ENCODE measurements at places on chromosomes 11 and 22.

GRCh38 chr11:72353861-72354260 is 80.5 kb downstream of the CLPB start:
- no peak for DNase-seq

DNA sequence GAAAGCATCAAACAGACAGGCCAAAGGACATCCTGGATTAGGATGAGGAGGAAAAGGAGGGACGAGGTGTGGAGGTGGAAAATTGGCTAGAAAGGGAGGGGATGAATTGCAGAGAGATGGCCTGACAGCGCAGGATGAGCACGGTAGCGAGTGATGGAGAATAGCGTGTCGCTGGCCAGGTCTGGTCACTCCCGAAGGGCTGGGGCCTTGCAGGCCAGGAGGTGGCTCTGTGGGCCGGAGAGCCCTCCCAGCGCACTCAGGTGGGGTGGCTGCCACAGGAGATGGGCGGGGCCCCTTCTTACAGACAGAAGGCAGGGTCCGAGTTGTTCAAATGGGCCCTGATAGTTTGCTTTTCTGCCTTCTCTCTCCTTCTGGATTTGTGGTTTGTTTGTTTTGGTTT is 37.1 kb upstream of the THY1 start:
- no peak for DNase-seq

- no peak for DNase-seq
Measured at GRCh38 chr22:28874811-28875320, 8.5 kb upstream of the ZNRF3 start.

DNA sequence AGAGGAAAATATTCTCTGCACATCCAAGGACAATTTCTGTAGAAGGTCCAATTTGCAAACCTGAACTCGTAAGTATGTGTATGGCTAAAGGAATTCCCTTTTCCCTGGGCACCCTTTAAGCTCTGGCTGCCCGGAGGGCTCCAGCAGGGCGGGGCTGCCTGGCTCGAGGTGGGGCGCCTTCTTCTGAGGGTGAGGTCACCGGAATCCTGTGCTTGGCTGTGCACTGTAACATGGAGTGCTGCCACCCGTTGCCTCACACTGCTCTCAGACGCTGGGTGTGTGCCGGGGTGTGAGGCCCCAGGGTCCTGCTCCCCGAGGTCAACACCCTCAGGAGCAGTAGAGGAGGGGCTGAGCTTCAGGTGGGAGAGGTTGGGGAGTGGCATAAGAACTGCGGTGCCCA is 61.5 kb downstream of the SYN3 start:
- no peak for DNase-seq

DNA sequence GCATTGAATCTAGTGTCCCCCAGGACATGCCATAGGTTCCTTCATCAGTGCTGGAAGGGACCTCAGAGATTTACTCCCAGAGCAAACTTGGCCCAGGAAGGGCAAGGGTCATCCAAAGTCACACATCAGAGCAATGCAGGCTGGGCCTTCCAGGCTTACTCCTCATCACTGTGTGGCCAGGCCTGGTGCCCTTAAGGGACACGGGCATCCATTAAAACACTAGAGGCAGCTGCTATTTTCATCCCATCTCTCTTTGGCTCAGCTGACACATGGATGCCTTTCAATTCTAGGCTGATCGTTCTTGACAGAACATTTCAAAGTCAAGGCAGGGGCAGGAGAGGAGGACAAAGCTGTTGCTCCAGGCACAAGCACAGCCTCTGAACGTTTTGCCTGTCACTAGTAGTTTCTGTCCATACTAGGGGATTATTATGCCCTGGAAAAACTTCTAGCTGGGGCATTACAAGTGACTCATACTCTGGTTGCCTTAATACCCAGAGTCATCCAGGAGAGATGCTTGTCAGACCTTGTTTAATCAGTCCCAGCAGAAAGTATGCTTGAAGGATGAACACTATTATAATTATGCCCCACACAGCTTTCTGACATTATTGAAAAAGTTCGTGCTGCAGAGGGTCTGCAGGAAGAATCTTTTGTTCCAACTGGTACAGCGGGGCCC is 240.3 kb downstream of the TENM4 start:
- DNase-seq: no peak

- DNase-seq: peak; percentile 75
Measured at GRCh38 chr11:69044111-69045013, 4.4 kb upstream of the TPCN2 start.

DNA sequence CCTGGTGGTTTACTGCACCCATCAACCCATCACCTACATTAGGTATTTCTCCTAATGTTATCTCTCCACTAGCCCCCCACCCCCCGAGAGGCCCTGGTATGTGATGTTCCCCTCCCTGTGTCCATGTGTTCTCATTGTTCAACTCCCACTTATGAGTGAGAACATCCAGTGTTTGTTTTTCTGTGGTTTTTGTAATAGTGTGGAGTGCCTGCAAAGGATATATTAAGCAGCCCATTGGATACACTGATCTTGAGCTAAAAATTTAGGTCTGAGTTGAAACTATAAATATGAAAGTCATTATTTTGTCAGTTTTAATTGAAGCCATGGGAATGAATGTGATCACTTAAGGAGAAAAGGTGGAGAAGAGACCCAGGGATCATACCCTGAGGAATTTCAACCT is 23.0 kb downstream of the MRPL48 start:
- no peak for DNase-seq

GRCh38 chr11:63405114-63405513 is 35.5 kb downstream of the SLC22A9 start:
- DNase-seq: no peak

- no peak for DNase-seq
Measured at GRCh38 chr22:31846161-31847115, 92.6 kb downstream of the DEPDC5 start.

DNA sequence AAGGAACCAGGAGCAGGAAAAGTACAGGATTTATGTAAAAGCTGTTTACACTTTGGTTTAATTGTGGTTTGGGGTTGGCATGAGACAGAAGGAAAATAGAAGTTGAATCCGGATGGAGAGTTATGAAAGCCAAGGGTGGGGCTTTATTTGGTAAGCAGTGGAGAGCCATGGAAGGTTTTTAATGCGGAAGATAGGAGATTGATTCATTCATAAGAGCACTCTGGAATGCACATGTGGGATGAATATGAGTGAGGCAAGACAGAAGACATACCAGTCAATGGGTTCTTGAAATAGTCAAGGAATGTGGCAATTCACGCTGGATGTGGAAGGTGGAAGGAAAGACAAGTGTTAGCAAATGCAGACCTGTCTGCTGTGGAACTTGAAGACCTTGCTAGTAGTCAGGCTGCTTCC is 9.3 kb upstream of the GLB1L3 start:
- no peak for DNase-seq

GRCh38 chr22:38802671-38803121 is 8.8 kb upstream of the DNAL4 start:
- DNase-seq: peak; percentile 78

DNA sequence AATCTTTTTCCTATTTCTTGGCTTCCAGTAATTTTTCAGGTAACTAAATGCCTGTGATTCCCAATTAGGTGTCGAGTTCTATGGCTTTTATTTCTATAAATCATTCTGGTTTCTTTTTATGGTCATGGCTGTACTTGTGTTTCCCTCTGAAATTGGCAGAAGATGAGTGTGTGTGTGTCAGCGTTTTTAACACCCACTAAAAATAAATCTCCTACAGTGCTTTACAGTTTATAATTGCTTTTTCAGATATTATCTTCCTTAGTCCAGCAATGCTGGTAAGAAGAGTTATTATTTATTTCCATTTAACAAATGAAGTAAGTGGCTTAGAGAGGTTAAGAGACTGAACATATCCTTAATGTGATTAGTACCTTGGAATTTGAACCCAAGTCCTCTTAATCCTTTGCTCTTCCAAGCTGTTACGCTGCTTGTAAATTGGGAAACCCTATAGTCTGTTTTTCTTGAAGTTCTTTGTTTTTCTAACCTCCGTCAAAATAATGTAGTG is 125.2 kb downstream of the TEAD1 start:
- no peak for DNase-seq

DNA sequence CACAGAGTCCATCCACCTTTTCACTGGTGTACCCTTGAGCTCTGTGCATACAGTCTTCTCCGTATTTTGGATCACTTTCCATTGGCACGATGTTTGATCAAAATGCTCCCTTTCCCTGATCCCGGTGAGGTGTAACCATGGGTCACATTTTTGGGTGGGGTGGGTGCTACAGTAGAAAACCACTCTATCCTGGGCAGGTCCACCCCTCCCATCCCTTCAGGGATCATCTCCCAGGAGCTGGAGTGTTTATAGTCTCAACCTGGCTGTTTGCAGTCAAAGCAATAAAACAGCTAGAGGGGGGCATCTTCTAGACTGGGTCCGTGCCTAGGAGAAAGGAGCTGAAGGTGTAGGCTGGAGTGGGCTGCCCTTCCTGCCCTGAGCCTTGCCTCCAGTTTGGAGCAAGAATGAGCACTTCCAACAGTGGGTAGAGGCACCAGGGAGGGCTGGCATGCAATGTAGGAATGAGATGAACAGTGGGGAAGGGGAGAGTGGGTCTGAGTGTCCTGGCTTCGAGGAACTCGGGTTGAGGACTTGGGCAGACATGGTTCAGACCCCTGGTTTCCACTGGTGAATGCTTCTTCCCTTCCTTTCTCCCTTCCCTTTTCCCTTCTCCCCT is 38.8 kb downstream of the RNF141 start:
- no peak for DNase-seq

DNA sequence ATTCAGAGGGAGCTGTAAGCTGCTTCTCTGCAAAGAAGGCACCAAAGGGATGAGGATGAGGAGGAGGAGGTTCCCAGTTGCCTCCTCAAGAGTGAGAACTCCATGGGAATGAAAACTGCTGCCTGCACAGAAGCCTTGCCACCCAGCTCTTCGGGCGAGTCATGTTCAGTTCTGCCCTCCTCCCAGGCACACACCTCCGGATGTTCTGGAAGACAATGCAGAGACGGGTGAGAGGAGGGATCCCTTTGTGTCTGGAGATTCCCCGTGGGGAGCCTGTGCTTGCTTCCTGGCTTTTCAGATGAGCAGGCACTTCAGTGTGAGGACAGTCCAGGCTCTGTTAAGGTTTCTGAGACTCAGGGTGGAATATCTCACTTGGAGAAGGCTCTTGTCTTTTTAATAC is 295.6 kb downstream of the DDX10 start:
- DNase-seq: no peak

GRCh38 chr22:39906207-39906606 is 5.3 kb downstream of the GRAP2 start:
- DNase-seq: no peak

DNA sequence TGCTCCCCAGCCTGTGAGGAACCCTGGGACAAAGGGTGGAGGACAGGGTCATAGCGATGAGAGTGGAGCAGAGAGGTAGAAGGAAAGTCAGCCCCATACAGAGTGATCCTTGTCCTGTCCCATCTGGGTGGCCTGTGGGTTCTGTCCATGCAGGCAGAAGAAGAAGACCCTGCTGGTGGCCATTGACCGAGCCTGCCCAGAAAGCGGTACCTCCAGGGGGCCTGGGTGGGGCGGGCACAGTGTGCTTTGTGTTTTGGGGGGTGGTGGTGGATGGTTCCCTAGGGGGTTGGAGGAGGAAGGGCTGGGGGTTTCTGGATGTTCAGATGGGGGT is 7.9 kb downstream of the SIDT2 start:
- DNase-seq: no peak

DNA sequence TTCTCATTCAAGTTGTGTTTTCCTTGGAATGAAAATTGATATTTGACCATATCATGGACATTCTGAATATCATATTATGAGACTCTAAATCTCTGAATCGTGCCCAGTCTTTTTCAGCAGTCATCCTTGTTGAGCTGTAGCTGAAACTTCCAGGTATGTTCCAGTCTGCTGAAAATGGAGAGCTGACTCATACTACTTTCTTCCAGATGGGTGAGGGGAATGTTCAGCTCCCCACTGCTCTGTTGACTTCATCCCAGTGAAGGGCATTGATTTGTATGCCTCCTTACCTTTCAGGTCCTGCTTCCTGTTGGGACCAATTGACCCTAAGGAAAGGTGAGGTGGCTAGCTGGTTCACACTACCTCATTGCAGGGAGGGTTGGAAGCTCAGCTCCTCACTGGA is 3.5 kb downstream of the OR5P2 start:
- no peak for DNase-seq

- DNase-seq: no peak
Measured at GRCh38 chr22:20653795-20654342, 120.0 kb upstream of the SERPIND1 start.

GRCh38 chr22:27734066-27734465 is 67.5 kb downstream of the MN1 start:
- DNase-seq: no peak

- no peak for DNase-seq
Measured at GRCh38 chr11:80104191-80104590, 663.4 kb upstream of the TENM4 start.

- DNase-seq: peak; percentile 44
Measured at GRCh38 chr11:73334384-73335203, 26.5 kb downstream of the ARHGEF17 start.

GRCh38 chr11:47003180-47003877 is 66.8 kb downstream of the CSTPP1 start:
- DNase-seq: no peak

- DNase-seq: peak; percentile 59
Measured at GRCh38 chr11:61897387-61898246, 6.3 kb upstream of the FADS3 start.
